Calu3 (cell line): ENCODE measurements at places on chromosomes 12 and 14.

GRCh38 chr12:116389990-116390389 is 112.5 kb upstream of the MED13L start:
- DNase-seq: no peak

GRCh38 chr12:69985656-69986055 is 160.6 kb downstream of the MYRFL start:
- DNase-seq: peak; percentile 73

- no peak for DNase-seq
These were observed 45.2 kb upstream of the FKBP4 start for GRCh38 chr12:2749580-2749979.

GRCh38 chr12:46507766-46508165 is 135.2 kb upstream of the SLC38A2 start:
- no peak for DNase-seq

DNA sequence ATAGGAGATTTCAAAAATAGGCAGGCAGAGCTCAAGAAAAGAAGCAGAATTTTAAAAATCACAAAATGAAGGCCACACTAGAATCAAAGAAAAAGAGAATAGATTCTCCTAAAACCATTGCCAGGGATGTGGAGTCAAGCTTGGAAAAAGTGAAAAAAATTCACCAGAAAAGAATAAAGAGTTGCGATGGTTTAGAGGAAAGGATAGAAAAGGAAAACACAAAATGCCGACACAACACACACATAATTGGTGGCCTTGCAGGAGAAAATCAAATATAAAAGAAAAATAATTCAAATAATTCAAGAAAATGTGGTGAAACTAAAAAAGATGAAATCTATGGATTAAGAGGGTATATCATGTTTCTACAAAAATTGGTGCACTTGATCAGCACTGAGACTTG is 181.6 kb upstream of the C14orf180 start:
- no peak for DNase-seq

- DNase-seq: no peak
These were observed 51.3 kb downstream of the KCNA5 start for GRCh38 chr12:5094986-5095385.

GRCh38 chr12:5689773-5690172 is 255.3 kb downstream of the ANO2 start:
- no peak for DNase-seq

DNA sequence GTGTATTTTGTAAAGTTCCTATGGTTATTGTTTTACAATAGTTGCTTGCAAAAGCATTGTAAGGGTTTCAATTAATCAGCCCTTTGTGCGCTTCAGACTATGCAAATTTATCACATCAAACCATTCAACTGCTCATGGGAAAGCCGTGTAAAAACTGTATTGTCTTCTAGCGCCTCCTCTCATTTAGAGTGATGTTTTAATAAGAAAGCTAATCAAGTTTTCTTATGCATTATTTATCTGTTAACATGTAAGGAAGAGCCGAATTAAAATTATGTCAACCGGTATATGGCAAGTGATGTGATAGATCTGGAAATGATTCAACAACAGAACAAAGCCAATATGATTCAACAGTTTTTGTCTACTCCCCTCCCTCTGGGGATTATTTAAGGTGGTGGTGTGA is 92.5 kb upstream of the RFX4 start:
- DNase-seq: no peak

DNA sequence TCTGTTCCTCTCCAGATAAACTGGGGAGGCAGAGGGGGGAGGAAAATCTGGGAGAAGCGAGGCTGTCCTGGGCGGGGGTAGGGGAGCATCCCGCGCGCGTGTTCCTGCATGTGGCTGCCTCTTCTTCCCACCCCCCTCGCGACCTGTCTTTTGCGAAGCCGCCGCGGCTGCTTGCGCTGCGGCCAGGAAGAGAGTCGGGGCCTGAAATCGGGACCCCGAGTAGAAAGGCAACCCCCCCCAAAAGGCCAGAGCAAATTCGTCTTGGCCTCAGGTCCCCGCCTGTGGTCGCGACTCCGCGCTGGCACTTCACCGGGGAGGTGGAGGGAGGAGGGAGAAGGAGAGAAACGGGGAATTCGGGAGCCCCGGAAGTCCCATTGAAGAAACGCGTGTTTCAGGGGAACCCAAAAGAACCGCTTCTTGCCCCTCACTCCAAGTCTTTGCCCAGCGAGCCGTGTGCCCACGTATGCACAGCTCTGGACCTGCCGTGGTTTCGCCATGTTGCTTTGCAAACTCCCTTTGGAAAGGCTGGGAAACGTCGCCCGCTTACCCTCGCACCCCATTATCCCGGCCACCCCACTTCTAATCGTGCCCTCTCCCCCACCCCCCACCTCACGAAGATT is 944 bp downstream of the CCND2 start:
- DNase-seq: no peak

- DNase-seq: no peak
These were observed 47.6 kb downstream of the PRICKLE1 start for GRCh38 chr12:42541965-42542364.

DNA sequence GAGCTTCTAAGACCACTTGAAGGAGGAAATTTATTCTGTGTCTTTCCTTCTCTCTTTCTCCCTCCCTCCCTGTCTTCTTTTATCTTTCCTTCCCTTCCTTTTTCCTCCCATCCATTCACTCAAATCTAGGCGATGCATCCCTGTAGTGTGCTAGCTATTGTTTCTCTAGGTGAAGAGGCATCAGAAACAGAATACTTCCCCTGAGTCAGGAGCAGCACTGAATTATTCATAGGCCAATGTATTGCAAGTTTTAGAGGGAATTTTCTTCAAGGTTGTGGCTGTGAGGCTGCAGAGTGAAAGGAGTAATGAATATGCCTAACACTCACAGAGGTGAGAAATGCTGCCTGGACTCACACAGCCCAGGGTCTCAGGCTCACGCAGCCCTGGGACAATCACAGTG is 23.2 kb downstream of the CCDC177 start:
- no peak for DNase-seq
